SIG-M5 (cell line): ENCODE measurements at places on chromosomes 4 and X.

- no peak for DNase-seq
Observed at GRCh38 chrX:39248330-39248729, 447.1 kb downstream of the MID1IP1 start.

DNA sequence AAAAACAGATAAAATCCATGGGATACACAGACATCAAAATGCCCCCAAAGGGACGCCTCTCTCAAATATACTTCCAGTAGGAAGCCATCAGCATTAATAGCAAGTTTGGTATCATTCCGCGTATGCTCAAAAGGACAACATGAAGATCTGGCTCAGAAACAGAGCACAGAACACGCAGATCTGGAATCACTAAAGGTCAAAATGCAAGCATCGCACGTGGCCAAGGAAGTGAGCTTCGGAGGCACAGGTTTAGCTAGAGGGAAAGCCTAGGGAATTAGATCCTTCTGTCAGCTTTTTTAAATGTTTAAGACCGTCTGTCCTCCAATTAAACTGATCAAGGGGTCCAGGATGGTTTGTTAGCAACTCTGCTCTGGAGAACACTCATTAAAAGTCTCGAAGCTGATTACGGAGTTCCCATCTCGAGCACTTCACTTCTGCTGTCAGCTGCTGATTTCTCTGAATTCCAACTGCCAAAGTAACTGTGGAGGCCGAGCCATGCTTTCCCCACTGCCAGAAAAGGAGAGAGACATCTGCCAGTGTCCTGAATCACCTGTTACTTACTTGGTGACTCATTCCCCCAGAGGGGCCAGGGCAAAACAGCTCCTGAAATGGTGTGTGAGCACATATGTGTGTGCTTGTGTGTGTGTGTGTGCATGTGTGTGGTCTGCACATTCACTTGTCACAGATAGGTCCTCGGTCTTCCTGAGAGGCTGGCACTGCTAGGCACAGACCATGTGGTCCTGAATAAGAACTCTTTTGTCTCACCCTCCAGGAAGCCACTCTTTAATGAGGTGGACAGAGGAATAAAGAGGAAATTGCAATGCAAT is 177.7 kb upstream of the PPARGC1A start:
- DNase-seq, result no peak

GRCh38 chr4:3017504-3017903 is 54.1 kb downstream of the GRK4 start:
- DNase-seq, result no peak

GRCh38 chr4:48799157-48799556 is 19.1 kb upstream of the FRYL start:
- no peak for DNase-seq

- DNase-seq, result no peak
Observed at GRCh38 chr4:155972098-155972497, 18.4 kb upstream of the CTSO start.

DNA sequence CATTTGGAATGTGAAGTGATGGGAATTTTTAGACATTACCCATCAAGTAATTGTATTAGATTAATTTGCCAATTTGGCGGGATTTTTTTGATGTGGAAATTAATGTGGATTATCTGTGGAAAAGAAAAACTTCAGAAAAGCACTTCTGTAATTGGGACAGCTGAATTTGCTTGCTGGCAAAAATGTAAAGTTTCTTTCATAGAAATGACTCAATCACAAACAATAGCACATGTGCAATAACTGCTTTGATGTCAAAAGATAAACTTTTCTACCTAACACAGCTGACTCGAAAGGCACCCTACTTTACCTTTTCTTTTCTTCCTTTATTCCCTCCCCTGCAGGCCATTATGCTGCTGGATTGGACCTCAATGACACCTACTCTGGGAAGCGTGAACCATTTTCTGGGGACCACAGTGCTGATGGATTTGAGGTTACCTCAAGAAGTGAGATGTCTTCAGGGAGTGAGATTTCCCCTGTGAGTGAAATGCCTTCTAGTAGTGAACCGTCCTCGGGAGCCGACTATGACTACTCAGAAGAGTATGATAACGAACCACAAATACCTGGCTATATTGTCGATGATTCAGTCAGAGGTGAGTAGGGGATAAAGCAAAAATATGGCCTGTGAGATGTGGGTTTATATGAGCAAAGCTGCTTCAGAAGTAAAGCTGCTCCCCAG is 1.4 kb downstream of the AREG start:
- no peak for DNase-seq

DNA sequence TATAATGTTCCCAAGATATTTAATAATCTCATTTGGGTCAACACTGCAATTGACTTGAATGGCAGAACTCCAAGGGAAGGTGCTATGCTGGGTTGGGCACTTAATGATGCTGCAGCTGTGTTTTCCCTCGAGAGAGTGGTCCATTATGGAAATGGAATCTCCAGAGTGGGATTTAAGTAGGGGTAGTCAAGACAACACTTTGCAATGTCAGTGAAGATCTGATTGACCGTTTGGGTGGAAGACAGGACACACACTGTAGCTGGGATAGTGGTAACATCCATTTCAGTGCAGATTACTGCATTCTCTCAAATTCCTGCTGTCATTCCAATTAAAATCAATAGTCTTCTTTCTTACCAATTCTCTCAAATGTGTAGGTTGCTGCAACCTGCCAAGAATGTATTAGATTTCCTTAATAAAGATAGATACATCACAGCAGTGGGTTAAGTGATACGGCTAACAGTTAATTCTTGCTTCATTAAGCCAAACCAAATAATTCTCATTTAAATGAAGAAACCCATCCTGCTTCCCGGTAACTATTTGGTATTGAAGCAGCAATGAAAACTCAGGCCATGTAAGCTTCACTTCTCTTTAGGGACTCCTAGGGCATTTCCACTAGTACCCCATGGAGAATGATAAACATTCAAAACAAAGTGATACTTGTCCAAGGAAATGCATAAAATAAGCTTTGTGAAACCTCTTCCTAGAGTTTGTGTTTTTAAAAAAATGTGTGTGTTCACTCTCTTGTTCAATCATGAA is 40.5 kb upstream of the RASGEF1B start:
- DNase-seq, result no peak

DNA sequence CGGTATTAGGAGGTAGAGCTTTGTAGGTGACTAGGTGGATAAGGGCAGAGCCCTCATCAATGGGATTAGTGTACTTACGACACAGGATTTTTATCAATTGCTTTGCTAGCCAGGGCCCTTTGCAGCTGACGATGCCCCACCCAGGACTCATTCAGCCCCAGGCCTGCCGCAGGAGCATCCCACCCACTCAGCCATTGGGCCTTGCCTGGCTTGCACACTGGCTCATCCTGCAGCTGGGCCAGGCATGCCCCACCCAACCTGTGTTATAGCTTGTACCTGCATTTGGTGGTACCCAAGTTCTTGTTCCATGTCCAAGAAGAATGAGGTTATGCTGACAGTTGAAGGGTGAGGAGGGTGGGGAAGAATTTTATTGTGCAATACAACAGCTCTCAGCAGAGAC is 317.5 kb downstream of the PPARGC1A start:
- no peak for DNase-seq

- DNase-seq, result no peak
Observed at GRCh38 chr4:48103483-48104139, 30.4 kb downstream of the TXK start.

DNA sequence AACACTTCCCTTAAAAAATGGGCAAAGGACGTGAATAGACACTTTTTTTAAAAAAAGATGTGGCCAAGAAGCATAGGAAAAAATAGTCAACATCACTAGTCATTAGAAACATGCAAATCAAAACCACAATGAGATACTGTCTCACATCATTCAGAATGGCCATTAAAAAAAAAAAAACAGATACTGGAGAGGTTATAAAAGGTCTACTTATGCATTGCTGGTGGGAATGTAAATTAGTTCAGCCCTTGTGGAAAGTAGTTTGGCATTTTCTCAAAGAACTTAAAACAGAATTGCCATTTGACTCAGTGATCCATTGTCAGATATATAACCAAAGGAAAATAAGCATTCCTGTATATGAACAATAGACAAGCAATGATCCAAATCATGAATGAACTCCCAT is 352.8 kb upstream of the EPHA5 start:
- DNase-seq, result no peak

DNA sequence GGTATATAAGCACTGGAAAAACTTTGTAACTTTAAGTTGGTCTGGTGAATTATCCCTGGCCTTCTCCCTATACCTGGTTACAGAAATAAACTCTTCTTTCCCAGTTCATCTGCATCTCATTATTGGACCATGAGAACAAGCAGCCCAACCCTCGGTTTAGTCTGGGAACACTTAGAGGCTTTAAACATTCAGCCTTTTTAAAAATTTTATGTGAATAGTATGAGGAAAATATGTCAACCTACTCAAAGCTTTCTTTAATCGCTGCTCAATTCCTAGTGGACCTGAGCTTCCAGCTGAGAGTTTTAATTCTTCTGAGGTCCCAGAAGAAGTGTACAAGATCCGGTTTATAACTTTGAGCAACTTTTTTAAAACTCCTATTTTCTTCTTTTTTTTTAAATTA is 358.6 kb upstream of the NOCT start:
- DNase-seq, result no peak

GRCh38 chr4:21090094-21090666 is 389.9 kb downstream of the PACRGL start:
- no peak for DNase-seq

DNA sequence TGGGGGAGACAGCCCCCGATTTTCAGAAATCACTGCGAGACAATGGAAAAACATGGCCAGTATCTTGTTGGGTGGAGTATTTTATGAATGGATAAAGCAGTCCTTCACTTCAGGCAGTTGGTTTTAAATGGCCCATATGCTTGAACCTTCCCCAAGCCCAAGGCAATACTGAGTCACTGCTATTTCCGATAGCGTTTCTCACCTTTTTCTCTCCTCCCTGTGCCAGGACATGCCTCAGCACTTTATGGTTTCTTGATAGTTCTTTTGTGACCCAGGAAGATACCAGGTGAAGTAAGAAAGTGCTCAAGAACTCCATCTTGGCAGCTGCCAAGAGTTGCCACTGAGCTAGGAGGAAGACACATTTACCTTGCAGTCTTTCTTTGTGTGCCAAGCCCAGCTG is 26.8 kb upstream of the ESX1 start:
- no peak for DNase-seq

GRCh38 chr4:102431608-102431961 is 69.6 kb upstream of the NFKB1 start:
- DNase-seq, result no peak

DNA sequence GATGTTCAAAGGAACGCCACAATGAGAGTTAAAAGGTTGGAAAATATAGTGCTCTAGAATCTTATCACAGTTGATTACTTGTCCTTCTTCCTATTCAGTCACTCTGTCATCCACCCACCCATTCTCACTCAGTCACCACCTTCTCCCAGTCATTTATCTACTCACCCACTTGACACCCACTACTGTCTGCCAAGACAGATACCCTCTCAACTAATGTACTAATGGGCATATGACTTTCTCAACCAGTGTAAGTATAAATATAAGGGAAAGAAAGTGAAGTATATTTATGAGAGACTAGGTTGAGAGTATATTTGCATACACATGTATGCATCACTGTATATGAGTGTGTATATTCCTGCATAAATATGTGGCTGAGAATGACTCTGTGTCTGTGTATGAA is 20.0 kb downstream of the MID2 start:
- DNase-seq, result no peak

- DNase-seq, result no peak
Observed at GRCh38 chrX:30308263-30309138, 689 bp downstream of the NR0B1 start.

GRCh38 chr4:25813448-25814106 is 49.2 kb downstream of the SEL1L3 start:
- DNase-seq, result no peak

DNA sequence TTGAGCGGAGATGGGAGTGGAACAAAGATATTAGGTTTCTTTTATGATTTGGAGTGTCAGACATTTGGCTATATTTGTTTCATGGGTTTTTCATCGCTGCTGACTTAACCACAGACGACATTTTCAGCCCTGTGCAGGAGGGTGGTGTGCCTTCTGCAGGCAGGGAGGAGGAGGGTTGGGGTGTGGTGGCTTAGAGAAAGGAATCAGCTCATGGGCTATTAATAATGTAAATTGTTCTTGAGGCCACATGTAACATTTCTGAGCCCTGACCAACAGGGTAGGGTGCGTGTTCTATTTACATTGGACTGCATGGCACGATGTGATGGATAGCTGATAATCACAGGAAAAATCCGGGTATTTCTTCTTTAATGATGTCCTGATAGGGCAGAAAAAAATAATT is 67.6 kb downstream of the POLA1 start:
- no peak for DNase-seq

DNA sequence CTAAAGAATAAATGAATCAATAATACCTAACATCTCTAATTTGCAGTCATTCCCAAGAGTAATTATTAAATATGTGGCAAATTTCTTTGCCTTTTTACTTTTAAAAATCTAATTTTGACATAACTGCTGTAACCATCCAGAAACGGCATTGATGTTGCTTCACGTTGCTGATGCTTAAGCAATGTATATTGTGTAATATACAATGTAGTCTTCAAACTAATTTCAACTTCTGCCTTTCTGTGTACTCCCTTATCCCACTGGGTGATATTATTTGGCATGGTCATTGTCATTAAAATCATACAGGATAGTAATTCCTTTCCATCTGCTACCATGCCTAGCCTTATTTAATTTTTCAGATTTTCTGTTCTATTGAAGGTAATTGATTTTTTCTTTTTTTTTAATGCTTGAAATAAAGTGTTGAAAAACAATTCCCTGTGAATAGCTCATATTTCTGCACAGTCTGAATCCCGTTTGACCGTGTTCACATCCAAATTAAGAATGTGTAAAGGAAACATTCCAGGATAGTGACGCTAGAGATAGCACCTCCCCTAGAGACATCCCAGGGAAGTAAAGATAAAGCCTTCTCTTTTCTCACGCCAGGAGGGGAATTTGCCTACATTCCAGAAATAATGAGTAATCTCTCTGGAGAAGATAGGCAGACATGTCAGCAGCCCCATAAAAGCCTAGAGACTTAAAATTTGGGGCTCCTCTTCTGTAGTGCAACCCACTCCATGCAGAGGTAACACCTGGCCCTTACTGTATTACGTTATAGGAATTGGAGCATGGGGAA is 8.6 kb downstream of the FAM200B start:
- peak; percentile 12 for DNase-seq

- DNase-seq, result no peak
Observed at GRCh38 chr4:22179124-22179874, 230.7 kb upstream of the KCNIP4 start.

GRCh38 chr4:186260504-186261448 is 5.2 kb upstream of the F11 start:
- DNase-seq, result no peak

- no peak for DNase-seq
Observed at GRCh38 chr4:24489870-24490269, 94.5 kb downstream of the DHX15 start.

GRCh38 chr4:182250446-182250845 is 7.2 kb downstream of the TENM3 start:
- no peak for DNase-seq

DNA sequence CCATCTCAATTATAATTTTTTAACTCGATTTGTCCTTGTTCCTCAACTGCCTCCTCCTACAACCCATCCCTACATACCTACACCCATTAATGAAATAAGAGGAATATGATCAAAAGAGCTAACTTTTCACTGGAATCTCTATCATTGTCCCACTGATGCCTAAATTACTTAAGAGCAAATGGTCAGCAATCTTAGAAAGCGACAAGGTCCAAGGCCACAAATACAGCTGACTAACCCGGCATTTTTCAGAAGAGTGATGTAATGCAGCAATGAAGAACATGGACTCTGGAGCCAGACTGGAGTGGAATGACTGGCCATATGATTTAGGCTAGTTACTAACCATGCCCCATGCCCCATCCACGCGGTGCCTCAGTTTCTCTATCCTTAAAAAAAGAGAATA is 56.2 kb downstream of the PPA2 start:
- DNase-seq, result no peak

- no peak for DNase-seq
Observed at GRCh38 chrX:42869659-42870476, 91.9 kb upstream of the PPP1R2C start.
